Amniotic epithelial cell (primary cell): ENCODE measurements at places on chromosomes 3 and 15.

DNA sequence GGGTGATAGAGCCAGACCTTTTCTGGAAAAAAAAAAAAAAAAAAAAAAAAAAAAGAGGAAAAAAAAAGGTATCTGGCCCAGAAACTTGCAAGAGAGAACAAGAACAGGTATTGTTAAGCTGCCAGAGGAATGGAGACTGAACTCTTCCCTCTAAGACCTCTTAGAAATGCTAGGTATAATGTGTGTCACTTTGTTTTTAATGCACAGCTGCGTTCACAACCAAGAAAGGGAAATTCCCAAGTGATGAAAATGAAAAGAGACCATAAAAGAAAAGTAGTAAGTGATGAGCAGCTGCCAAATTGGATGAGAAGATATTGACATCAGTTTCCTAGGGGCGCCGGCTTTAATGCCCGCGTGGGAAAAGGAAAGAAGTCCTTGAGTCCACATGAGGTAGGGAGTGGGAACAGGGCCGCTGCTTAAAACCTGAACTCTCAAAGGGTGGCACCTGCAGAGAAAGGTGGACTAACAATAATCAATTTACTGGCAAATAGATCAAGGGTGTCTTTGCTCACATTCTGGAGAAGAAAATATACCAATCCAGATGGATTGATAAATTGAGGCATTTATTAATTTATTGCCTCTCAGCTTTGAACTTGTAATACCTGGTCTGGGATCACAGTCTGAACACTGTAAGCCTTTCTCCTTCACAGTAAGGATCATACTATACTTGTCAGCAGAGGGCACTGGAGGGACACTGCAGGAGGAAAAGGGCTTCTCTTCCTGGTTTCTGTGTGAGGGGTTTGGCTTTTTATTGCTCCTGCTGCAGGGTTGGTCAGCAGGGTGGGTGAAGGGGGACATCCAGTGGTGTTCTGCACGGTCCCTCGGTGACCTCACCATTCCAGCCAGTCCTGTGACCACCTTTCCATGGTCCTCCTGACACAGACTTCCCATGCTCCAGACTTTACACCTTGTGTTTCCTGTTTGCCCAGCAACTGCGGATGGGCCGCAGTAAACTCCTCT lies 131.6 kb downstream of the AQP9 start:
- DNase-seq, result peak; percentile 63

- no peak for DNase-seq
Observed at GRCh38 chr3:128486681-128487537, 6.1 kb downstream of the GATA2 start.

GRCh38 chr3:25854214-25854613 lies 64.3 kb downstream of the OXSM start:
- peak; percentile 20 for DNase-seq

DNA sequence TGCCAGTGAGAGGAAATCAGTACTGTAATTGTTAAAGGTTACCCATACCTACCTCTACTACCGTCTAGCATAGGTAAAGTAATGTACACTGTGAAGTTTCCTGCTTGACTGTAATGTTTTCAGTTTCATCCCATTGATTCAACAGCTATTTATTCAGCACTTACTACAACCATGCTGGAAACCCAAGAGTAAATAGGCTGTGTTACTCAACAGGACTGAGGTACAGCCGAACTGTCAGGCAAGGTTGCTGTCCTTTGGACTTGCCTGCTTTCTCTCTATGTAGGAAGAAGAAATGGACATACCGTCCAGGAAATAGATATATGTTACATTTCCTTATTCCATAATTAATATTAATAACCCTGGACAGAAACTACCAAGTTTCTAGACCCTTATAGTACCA lies 265.5 kb downstream of the NR2F2 start:
- no peak for DNase-seq

DNA sequence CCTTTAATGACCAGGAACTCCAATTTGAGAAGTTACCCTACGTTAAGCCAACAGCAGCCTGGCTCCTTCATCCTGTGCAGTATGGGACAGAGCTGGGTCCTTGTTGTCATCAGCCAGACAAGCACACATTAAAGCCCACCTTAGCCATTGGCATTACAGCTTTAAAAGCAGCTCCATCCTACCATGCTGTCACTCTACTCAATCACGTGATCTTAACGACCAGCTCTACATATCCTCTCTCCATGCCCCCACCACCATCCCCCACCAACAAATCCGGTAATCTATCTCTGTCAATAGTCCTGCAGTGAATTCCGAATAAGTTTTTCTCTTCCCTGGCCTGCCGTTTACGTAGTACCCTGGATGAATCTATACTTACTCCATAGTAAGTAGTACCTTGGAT lies 82.9 kb upstream of the DGKG start:
- DNase-seq, result no peak

DNA sequence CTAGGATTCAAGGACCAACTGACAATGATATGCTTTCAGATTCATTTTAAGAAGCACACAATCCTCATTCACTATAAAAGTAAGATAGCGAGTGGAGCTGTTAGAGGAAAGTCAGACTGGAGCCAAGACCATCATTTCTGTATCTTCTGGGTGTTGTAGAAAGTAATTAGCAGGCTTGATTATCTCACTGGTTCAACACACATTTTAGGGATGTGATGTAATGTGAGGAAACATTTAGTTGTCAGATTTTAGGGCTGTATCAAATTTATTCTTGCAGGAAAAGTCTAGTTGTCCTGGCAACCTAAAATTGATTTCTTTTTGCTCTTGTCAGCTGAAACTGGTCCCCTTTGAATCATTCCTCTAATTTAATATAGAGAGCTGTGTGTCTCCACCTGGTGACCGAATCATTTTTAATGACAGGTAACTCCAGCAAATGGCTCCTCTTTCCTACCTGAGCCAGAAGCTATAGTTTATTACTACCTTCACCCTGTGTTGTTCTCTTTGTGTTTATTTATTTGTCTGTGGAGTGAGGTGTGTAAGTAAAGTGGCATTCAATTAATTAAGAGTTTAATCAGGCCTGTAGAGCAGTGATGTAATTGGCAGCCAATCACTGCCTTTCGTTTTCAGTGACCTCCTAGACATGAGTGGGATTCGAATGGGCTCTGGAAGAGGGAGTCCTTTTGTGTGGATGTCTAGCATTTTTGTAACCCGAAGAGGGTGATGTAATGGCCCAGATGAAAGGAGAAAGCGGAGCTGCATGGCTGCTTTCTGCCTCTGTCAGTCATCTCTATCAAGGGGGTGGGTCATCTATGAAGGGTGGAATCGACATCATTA lies 125.8 kb downstream of the LPP start:
- DNase-seq, result no peak

DNA sequence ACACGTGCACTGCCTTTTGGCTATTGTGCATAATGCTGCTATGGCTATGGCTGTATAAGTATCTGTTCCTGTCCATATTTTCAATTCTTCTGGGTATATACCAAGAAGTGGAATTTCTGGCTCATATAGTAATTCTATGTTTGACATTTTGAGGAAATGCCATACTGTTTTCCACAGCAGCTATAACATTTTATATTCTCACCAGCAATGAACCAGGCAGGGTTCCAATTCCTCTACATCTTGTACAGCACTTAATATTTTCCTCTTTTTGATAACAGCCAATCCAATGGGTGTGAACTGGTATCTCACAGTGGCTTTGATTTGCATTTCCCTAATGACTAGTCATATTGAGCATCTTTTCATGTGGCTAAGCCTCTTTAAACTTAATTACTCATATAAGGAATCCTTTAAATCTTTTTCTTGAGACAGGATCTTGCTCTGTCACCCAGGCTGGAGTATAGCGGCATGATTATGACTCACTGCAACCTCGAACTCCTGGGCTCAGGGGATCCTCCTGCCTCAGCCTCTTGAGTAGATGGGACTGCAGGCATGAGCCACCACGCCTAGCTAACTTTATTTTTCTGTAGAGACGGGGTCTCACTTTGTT lies 38.1 kb upstream of the IGDCC4 start:
- peak; percentile 37 for DNase-seq

DNA sequence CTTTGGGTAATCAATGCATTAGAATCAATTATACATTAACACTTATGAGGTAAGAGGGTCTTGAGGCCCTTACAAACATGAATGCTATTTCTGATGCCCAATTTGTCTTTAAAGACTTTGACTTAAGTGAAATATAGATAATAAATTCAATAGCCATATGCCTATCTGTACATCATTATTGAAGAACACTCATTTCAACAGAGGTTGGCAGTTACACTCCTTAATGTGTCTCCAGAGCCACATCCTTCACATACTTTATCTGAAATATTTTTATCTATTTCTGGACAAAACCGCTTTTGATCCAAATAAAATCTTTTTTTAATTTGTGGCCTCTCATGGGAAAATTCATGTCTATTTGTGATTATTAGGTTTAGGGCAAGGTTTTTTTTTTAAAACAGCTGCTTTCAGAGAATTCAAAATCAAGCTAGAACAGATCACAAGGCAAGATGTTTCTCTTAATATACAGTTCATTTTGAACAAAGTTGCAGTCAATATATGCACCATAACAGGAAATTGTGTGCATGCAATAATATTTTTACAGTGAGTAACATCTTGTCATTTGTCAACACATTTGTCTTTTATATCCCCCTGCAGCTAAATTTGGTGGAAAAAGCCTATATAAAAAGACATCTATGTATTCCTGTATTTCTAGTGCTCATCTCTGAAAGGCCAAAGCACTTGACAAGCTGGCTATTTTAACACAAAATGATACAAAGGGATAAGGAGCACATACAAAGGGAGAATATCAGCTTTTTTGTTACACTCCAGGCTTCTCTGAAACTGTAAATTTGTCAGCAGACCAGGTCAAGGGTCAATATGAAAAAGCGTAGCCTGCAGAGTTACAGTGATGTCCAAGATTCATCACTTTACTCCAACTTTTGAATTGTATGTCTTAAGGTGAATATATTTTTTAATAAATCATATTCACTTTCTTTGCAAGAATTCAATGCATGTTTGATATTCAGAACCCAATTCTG lies 146.2 kb upstream of the DPH6 start:
- no peak for DNase-seq

GRCh38 chr15:55277116-55277564 lies 12.5 kb downstream of the RAB27A start:
- DNase-seq, result no peak

DNA sequence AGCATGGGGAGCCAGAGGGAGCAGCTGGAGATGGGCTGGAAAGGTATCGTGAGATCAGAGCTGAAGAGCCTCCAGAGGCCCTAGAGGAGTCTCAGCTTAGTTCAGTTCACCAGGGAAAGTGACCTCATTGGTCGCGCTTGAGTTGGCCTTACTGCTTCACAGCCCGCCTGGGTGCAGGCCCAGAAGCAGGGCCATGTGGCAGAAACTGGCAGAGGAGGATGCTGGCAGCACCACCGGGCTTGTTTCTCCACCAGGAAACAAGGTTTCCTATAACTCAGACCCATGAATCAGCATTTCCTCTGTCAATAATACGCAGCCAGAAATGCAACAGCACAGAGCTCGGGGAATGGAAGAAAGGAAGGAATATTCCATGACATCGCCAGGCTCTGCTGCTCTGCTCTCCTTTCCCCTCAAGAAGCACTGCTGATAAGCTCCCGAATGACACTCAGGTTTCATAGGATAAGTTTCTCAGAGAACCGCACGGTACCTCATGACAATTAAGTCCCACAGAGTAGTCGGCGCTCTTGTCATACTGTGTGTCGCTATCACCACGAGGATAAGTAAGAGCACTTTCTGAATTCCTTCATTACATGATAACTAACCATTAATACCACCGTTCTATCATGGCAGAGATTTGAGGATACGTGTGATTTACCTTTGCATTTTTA lies 147.1 kb upstream of the LPP start:
- DNase-seq, result no peak

DNA sequence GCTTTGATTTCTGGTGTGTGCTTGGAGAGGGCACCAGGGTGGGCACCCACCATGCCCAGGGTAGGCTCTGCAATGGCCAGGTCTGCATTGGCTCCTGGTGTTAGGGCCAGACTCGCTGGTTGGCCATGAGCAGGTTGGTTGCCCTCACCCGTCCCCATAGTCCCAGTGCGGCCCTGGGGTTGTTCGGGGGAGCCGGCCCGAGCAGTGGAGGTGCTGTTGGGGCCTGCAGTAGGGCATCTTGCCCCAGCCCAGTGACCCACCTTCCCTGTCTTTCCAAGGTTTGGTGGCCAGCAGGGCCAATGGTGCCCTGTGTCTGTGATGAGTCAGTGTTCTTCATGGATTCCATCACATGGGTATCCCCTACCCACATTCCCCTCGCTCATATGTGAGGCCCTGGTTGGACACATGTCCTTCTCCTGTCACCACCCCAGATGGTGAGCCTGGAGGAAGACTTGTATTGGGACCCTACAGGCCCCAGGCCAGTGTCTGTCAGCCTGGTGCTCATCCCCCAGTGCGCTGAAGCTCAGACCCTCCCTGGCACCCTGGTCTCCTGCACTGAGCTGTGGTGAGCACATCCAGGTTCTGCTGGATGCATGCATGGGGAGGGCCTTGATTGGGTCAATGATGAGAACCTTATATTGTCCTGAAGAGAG lies 190.1 kb downstream of the UBE3A start:
- no peak for DNase-seq

GRCh38 chr15:58444658-58445332 lies 13.0 kb downstream of the LIPC start:
- DNase-seq, result no peak

DNA sequence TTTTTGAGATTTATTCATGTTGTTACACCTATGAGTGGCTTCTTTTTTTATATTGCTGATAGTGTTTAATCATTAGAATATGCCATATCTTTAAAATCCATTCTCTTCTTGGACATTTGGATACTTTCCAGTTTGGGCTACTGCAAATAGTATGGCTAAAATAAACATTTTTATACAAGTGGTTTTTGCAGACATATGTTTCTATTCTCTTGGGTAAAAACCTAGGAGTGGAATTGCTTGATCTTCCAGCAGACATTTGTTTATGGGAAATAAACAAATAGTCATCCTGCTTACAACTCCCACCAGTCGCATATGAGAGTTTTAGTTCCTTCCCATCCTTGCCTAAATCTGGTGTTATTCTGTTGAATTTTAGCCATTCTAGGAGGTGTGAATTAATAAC lies 193.1 kb downstream of the ALCAM start:
- DNase-seq, result no peak

DNA sequence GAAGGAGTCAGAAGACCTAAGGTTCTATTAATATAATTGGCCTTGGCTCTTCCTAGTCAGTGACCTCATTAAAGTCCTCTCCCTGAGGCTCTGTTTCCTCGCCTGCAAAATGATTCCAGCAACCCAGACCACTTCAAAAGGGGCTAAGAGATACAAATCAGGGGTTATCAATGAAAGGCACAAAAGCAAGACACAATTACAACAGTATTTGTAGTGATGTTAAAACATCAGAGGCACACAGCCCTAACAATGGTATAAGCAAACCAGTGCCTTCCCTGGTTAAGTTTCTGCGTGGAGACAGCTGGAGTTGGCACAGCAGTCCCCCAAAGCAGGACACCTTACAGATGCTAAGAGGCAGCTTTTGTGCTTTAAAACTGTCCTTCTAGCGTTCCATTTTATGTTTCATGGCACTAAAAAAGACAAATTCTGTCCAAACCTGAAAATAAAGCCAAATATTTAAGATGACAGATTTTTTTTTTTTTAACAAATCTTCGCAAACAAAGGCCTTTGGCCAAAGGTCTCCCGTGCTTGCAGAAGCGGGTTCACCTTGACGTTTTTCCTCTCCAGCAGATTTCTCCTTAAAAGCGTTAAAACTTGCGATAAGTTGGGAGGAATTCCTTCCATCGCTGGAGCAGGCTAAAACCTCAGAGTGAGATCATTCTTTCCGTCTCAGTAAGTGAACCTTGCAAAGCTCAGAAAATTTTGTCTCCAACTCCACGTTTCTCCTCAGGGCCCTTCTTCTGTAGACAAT lies 999 bp downstream of the ZNF280D start:
- peak; percentile 85 for DNase-seq
